Activated CD8-positive, alpha-beta T cell treated with anti-CD3 and anti-CD28 coated beads for 36 hours (primary cell): ENCODE measurements at places on chromosomes 6 and 20. TPM values are rescaled to one million over a fixed set of nuclear protein-coding genes. Genes with fewer than 3 reads are reported as not detected.

DNA sequence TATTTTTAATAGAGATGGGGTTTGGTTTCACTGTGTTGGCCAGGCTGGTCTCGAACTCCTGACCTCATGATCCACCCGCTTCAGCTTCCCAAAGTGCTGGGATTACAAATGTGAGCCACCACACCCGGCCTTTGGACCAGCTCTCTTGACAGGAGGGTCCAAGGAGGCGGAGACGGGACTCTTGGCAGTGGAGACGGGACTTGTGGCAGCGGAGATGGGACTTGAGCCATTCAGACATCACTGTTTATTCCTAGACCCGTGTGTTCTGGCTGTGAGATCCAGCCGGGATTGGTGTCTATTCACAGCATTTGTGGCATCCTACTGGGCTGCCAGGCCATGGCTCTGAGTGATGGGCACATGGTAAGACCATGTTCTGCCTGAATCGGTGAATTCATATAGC is 25.6 kb downstream of the PRPF6 start:
- H3K4me3 ChIP-seq = no peak overlapping the region
- no peak overlapping the region for H3K27ac ChIP-seq
- peaks cover 68% of the 10 kb centered on the region for H3K36me3 ChIP-seq
- H3K4me1 ChIP-seq = peaks cover 13% of the 10 kb centered on the region
- DNase-seq = no peak

- no peaks in the 10 kb centered on the region for H3K4me1 ChIP-seq
- H3K36me3 ChIP-seq = no peaks in the 10 kb centered on the region
- no peak overlapping the region for H3K4me3 ChIP-seq
- no peaks in the 10 kb centered on the region for H3K27me3 ChIP-seq
- DNase-seq = no peak
These were observed 307.1 kb downstream of the GRIK2 start for GRCh38 chr6:101700655-101701054.

- no peaks in the 10 kb centered on the region for H3K4me1 ChIP-seq
- H3K27me3 ChIP-seq = no peaks in the 10 kb centered on the region
- no peak overlapping the region for H3K4me3 ChIP-seq
- DNase-seq = no peak
These were observed 14.0 kb upstream of the BTN3A2 start for GRCh38 chr6:26350858-26351543.

DNA sequence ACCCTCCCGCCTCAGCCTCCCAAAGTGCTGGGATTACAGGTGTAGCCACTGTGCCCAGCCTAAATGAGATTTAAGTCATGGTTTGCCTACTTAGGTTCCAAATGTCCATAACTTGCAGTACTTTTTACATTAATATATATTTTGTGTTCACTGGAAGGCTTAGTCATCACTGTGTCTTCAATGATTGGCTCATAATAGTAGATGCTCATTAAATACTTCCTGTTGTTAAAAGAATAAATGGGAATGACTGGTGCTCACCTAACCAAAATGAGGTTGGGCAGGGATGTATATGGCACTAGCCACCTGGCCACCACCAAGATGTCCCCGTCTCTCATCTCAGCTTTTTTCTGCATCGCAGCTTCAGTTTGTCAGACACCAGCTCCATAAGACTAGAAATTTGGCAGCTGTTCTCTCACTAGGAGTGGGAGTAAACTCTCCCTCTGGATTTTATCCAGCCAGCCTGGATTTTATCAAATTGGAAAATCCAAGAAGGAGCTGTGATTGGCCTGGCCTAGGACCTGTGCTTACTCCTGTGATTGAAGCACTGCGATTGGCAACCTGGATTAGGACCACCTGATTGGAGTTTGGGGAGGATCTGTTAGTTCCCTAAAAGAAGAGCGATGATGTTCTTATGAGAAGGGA is 1.1 kb upstream of the GLO1 start:
- H3K4me3 ChIP-seq = no peak overlapping the region
- no peak overlapping the region for H3K27ac ChIP-seq
- peaks cover 25% of the 10 kb centered on the region for H3K4me1 ChIP-seq
- peaks cover 3% of the 10 kb centered on the region for H3K27me3 ChIP-seq
- DNase-seq = no peak

- no peak for DNase-seq
- H3K36me3 ChIP-seq = peaks cover 33% of the 10 kb centered on the region
- peak overlapping the region; percentile 23 for H3K27ac ChIP-seq
- no peaks in the 10 kb centered on the region for H3K27me3 ChIP-seq
- H3K4me1 ChIP-seq = peaks cover 28% of the 10 kb centered on the region
These were observed 948 bp upstream of the DNAJC5 start for GRCh38 chr20:63893999-63894357.

DNA sequence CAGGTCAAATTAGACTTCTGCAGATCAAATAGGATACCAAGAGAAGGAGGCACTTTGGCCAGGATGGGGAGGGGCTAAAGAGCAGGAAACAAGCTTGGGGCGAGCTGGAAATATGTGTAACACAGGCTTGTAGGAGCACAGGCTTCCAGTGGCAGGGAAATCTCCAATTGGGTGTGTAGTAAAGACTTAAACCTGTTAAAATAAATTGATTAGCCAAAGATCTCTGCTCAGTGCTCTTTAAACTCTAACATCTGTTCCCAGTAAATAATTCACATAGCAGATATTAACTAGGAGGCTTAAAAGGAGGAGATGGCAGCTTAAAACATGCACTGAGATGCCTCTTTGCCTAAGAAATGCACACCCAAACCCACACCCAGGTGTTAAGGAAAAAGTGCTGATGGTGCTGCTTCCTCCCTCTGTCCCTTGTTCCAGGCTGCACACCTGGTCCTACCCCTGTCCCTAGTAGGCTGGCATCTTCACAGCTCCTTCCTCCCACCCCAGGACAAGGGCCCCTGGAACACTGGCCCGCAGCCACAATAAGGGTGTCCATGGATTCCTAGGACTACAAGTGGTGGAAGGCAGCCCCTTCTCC is 93.5 kb upstream of the MLN start:
- H3K27me3 ChIP-seq = no peaks in the 10 kb centered on the region
- DNase-seq = no peak
- H3K4me1 ChIP-seq = peaks cover 39% of the 10 kb centered on the region

DNA sequence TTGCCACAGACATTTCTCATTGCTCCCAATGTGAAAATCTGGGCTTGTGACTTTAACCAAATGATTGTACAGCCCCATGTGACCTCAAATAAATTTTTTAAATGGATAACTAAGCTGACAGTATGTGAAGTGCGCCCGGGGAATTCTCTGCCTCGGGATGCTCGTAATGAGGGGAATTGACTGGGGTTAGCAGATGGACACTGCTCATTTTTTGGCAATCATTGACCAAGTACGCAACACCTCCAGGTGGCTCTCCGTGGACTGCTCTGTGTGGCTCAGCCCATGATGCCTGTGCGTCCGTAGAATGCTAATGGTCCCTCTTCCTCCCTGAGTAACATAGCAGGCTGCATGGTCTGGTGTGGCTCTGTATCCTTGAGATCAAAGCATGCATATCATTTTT is 42.4 kb downstream of the FARS2 start:
- H3K4me3 ChIP-seq = no peak overlapping the region
- H3K27ac ChIP-seq = no peak overlapping the region
- H3K4me1 ChIP-seq = peaks cover 52% of the 10 kb centered on the region
- no peaks in the 10 kb centered on the region for H3K27me3 ChIP-seq

- no peak for DNase-seq
- no peak within 1 kb of the TSS for H3K4me3 ChIP-seq
- H3K27ac ChIP-seq = no peak within 1 kb of the TSS
- H3K4me1 ChIP-seq = no peaks in the 10 kb centered on the region
These were observed at the start of gene GPX6 for GRCh38 chr6:28515676-28516075. GPX6 (minus strand) TSS chr6:28515793; CDS start chr6:28515743, 50 bp downstream.

DNA sequence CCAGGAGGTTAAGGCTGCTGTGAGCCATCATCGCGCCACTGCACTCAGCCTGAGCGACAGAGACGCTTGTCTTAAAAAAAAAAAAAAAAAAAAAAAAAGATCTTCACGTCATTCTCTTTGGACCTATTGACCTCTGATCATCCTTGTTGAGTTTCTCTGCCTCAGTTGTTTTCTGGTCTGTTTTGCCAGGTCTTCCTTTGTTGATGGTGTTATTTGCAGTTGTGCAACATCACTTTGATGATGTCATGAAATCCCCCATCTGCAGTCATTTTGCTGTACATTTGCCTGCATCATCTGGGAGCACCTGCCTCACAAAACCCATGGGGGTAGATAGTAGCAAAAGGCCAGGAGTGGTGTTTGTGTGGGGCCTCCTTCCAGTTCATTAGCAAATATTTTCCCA is 39.2 kb upstream of the CHMP4B start:
- no peak overlapping the region for H3K4me3 ChIP-seq
- no peak overlapping the region for H3K27ac ChIP-seq
- H3K36me3 ChIP-seq = peaks cover 12% of the 10 kb centered on the region
- H3K4me1 ChIP-seq = peaks cover 14% of the 10 kb centered on the region
- no peaks in the 10 kb centered on the region for H3K27me3 ChIP-seq

- peaks cover 71% of the 10 kb centered on the region for H3K36me3 ChIP-seq
- no peaks in the 10 kb centered on the region for H3K27me3 ChIP-seq
- H3K4me1 ChIP-seq = peaks cover 40% of the 10 kb centered on the region
- DNase-seq = no peak
- peak overlapping the region; percentile 77 for H3K27ac ChIP-seq
These were observed 15.4 kb downstream of the CST7 start for GRCh38 chr20:24964506-24964840.

DNA sequence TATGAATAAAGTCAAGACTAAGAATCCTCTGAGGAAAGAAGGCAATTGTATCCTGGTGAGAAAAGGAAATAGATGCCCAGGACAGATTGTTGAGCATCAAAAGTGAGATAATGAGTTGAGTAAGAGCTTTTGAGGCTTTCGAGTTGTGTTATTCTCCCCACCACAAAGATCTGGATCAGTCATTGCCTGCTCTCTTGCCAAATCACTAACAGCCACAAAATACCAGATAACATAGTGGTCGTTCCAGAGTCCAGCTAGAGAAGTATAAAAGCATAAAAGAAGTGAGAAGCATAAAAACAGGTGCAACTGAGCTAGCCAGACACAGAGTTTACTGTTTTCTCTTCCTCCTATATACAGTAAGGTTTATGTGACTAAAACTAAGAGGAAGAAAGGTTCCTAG is 4.9 kb downstream of the SPINT4 start:
- H3K27me3 ChIP-seq = peaks cover 11% of the 10 kb centered on the region
- no peak overlapping the region for H3K27ac ChIP-seq
- H3K36me3 ChIP-seq = peaks cover 3% of the 10 kb centered on the region
- peaks cover 2% of the 10 kb centered on the region for H3K4me1 ChIP-seq

- H3K4me3 ChIP-seq = no peak overlapping the region
- no peak overlapping the region for H3K27ac ChIP-seq
- H3K27me3 ChIP-seq = no peaks in the 10 kb centered on the region
- no peaks in the 10 kb centered on the region for H3K36me3 ChIP-seq
- H3K4me1 ChIP-seq = no peaks in the 10 kb centered on the region
These were observed 661.3 kb downstream of the CD109 start for GRCh38 chr6:74357321-74357720.

DNA sequence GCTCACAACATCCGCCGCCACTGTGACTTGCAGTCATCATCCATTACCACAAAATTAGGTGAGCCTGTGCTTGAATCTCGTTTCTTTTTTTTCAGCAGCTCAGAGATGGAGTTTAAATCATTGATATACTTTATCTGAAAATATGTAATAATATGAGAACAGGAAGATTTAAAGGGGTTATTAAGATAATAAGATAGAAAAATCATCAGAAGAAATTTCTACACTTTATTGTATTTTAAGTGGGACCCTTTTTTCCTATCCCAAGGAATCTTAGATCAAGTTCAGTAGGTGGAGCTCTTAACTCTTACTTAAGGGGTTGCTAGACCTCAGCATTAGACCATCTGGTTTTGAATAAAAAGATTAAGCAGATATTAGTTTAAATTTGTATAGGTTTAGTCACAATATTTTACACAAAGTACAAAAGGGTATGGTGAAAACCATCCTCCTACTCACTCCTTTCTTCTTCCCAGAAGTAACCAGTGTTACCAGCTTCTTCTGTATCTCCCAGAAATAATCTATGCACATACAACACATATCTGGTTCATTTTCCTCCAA is 9.4 kb upstream of the NCOA7 start:
- peaks cover 16% of the 10 kb centered on the region for H3K4me1 ChIP-seq
- H3K27ac ChIP-seq = no peak overlapping the region
- DNase-seq = peak; percentile 79
- H3K36me3 ChIP-seq = peaks cover 17% of the 10 kb centered on the region
- H3K27me3 ChIP-seq = no peaks in the 10 kb centered on the region
- H3K4me3 ChIP-seq = no peak overlapping the region

DNA sequence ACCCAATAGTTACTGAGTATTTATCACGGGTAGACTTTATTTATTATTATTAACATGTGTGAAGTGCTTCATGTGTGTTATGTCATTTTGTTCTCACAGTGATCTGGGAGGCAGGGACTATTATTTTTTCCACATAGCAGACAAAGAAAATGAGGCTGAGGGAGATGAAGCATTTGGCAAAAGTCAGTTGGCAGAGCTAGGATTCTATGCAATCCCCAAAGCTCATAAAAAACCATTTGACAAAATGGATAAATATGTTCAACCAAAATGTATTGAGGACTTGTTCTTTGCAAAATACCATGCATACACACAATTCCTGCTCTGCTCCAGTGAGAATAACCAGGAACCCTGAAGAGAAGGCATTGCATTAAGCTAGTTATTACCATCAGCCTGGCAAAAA is 184.4 kb downstream of the HS3ST5 start:
- no peaks in the 10 kb centered on the region for H3K36me3 ChIP-seq
- no peak overlapping the region for H3K4me3 ChIP-seq
- no peaks in the 10 kb centered on the region for H3K4me1 ChIP-seq
- no peak for DNase-seq

DNA sequence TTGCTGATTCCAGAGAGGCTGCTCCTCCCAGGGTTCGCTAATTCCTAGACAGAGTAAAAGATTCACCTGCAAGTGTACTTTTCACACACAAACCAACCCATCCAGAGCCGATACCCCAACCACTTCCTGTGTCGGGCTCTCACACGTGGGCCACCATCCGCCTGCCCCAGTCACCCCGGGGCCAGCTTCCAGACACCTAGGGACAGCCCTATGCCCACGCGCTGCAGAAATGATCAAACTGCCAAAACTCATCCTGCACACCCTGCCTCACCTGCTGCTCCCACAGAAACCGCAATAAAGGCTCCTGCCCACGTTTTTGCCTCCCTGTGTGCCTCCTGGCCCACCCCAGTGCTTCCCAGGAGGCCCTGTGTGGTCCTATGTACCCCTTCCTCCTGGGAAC is 59.5 kb downstream of the PSMG4 start:
- H3K4me1 ChIP-seq = peaks cover 19% of the 10 kb centered on the region
- H3K36me3 ChIP-seq = no peaks in the 10 kb centered on the region
- DNase-seq = peak; percentile 80
- H3K4me3 ChIP-seq = no peak overlapping the region

DNA sequence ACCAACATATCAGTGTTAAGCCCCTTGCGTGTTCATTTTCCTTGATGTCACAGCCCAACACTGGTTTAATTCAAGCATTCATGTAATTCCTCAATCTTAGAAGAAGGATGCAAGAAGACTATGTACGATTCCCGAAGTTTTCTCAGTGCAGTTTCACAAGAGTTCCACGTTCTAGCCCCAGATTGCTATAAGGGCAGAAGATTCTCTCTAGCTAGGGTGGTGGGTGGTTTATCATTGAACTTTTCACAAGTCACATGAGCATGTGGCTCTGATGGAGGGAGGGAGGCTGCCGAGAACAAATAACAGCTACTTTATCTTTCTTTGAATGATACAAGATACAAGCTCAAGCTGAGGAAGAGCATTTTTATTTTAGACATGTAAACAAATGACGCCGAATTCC is 71.9 kb upstream of the NHSL1 start:
- H3K36me3 ChIP-seq = no peaks in the 10 kb centered on the region
- DNase-seq = no peak
- H3K4me1 ChIP-seq = peaks cover 2% of the 10 kb centered on the region

POPDC3 gene
- total RNA-seq = not detected

ME1 gene
- 0.49 TPM for total RNA-seq

BTNL2 gene
- total RNA-seq = not detected

ADGRF1 gene
- total RNA-seq = not detected

CABLES2 gene
- 3.2 TPM for total RNA-seq
